K562 (cell line): ENCODE measurements at places on chromosomes 4 and X.

GRCh38 chrX:48028091-48028490, 21.3 kb downstream of the SPACA5 start:
- DNase-seq: no peak

GRCh38 chrX:67290489-67291220, 253.2 kb upstream of the AR start:
- no peak for DNase-seq

- no peak for DNase-seq
These were observed 10.2 kb downstream of the TLR3 start for GRCh38 chr4:186078981-186079638.

GRCh38 chrX:118536204-118536603, 40.6 kb downstream of the DOCK11 start:
- no peak for DNase-seq

DNA sequence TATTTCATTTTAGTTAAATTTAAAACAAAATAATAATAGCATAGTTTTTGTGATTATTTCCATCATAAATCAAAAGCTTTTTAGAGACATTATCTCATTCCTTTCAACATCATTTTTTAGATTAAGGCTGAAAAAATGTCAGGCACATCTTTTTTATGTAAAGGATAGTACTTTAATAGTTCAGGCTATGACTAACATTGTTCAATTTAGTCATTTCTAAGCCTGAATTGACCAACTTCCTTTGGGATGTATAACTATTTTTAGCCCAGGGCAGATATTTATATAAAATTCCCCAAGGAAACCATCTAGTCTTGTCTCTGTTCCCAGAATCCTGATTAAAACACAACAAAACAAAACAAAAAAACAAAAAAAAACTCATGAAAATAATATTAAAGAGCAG, 145.6 kb upstream of the PCDH18 start:
- no peak for DNase-seq

DNA sequence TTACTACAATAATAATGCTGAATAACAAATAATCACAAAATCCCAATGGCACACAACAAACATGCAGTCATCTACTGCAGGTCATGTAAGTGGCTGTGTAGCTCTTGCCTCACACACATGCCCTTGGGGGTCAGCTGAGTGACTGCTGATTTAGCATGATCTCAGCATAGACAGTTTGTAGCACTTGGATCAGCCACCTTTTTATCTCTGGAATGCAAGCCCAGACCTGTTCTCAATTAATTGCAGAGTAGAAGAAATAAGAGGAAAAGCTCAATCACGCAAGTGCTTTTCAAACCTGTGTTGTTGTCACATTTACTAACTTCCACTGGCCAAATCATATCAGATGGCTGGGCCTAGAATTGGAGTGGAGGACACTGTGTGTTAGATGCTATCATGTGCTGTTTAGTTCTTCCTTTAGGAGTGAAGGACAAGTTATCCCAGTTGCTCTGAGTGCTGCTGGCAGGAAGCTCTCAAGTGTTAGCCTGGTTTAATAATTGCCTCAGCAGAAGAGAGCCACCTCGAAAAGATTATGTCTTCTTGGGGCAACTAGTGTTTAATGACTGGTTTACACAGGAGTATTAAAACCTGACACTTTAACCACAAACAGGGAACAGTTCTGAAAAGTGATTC, 128.3 kb upstream of the EPHA5 start:
- no peak for DNase-seq

- DNase-seq: no peak
These were observed 49.6 kb upstream of the SPRY1 start for GRCh38 chr4:123346951-123347350.

- DNase-seq: no peak
These were observed 15.8 kb downstream of the FGF2 start for GRCh38 chr4:122842392-122842791.

GRCh38 chr4:141637565-141637964, 1.2 kb downstream of the IL15 start:
- no peak for DNase-seq

GRCh38 chrX:57104921-57105398, 16.4 kb downstream of the SPIN2B start:
- DNase-seq: no peak

DNA sequence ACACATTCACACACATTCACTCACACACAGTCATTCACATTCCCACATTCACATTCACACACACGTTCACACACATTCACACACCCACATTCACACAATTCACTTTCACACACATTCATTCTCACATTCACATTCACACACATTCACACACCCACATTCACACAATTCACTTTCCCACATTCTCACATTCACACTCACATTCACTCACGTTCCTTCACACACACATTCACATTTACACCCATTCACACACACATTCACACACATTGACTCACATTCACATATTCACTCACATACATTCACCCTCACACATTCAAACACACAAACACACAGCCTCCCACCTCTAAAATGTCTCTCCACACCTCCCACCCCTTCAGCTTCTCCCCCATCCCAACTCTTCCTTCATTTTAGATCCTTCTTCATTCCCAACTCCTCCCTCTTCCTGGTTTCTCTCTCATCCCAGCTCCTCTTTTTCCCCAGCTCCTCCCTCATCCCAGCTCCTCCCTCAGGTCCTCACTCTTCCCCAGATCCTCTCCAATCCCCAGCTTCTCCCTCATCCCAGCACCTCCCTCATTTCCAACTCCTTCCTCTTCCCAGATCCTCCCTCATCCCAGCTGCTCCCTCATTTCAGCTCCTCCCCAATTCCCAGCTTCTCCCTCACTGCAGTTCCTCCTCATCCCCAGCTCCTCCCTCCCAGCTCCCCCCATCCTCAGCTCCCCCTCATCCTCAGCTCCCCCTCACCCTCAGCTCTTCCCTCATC, 111.0 kb downstream of the FAM53A start:
- no peak for DNase-seq

DNA sequence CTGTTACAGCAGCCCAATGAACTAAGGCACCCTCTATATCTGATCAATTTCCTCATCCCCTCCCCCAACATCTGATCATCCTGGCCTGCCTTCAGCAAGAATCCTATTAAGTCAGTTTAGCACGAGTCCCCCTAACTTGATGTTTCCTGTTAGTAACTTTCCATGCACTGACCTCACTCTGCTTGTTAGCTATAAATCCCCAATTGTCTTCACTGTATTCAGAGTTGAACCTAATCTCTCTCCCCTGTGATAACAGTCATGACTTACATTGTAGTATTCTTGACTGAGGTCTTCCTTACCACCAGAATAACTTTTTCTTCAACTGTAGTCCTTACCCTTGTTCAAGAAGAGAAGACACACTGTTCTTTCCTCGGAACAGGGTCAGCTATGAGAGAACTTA, 8.5 kb downstream of the ANXA5 start:
- DNase-seq: no peak

DNA sequence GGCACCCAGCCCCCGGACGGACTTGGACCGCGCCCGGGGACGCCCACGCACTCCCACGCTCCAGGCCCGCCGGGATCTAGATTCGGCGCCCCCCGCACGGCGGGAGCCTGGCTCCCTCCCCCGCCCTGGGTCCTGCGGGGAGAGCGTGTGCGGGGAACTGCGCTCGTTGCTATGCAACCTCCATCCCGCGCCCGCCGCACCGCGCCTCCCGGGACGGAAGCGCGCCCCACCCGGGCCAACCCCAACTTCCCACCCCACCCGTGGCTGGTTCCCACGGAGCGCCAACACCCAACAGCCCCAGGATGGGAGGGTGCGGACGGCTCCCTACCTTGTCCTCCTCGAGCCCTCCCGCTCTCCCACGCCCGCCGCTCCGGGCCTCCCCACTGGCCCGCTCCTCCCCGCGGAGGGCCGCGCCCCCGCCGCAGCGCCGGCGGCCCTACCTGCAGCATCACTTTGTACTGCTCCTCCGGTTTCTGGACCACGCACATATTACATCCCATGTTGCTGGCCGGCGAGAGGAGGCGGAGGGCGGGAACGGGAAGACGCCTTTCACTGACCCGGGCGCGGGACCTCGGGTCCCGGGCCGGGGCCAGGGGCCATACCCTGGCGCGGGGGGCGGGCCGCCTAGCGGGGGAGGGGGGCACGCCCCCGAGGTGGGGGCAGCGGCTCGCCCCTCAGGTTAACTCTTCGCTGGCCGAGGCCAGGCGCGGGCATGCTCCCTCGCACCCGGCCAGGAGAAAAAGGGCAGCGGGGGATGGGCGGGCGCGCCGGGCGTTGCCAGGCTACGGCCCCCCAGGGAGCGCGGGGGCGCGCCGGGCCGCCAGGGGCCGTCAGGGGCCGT, at the start of gene PDZD4:
TSS of gene PDZD4 (minus strand) at position 746 of the 841 bp plus-strand sequence. CDS start at position 500, 246 bp downstream.
- no peak for DNase-seq

- DNase-seq: no peak
These were observed 343 bp downstream of the DACH2 start for GRCh38 chrX:86148594-86148993.

GRCh38 chr4:64353904-64354303, 55.3 kb downstream of the TECRL start:
- no peak for DNase-seq

- no peak for DNase-seq
These were observed 77.6 kb downstream of the PDE5A start for GRCh38 chr4:119550857-119551532.

GRCh38 chrX:18875256-18875878, 108.5 kb downstream of the PHKA2 start:
- DNase-seq: no peak

GRCh38 chr4:8394061-8394519, 46.4 kb downstream of the ACOX3 start:
- no peak for DNase-seq

DNA sequence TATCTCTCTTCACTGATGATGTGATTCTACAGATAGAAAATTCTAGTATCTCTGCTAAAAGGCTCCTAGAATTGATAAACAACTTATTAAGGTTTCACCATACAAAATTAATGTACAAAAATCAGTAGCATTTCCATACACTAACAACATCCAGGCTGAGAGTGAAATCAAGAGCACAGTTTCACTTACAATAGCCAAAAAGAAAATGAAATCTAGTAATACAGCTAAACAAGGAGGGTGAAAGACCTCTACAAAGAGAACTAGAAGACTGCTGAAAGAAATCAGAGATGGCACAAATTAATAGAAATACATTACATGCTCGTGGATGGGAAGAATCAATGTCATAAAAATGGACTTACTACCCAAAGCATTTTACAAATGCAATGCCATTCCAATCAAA, 751.9 kb downstream of the FSTL5 start:
- DNase-seq: no peak

DNA sequence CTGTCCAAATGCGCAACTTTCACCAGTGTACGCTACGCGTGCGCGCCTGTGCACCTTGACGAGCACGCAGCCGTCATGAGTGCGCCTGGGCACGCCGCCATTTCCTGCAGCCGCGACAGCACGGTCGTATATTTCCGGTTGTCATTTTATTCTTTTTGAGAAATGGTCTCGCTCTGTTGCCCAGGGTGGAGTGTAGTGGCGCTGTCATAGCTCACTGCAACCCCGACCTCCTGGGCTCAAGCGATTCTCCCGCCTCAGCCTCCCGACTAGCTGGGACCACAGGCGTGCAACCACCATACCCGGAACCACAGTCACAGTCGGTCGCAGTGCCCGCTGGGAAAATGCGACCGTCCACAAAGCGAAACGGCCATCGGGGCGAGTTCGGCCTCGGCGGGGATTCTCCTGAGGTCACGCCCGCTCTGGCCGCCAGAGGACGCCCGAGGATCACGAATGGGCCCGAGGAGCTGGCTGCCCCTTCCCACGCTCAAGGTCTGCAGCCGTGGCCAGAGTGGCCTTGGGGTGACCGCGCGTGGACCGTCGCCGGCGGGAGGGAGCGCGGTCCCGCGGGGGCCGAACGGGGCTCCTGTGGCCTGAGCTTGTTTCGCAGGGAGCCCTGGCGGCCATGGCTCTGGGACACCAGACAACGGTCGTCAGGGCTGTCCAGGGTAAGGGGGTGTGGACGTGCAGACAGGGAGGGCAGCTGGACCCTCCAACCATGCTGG, 23.7 kb upstream of the PNMA3 start:
- DNase-seq: peak; percentile 75

GRCh38 chr4:2795893-2796848, 3.3 kb downstream of the SH3BP2 start:
- no peak for DNase-seq

GRCh38 chr4:89398146-89398545, 90.5 kb upstream of the GPRIN3 start:
- no peak for DNase-seq

- DNase-seq: no peak
These were observed 69.8 kb downstream of the RBM47 start for GRCh38 chr4:40559585-40560465.

DNA sequence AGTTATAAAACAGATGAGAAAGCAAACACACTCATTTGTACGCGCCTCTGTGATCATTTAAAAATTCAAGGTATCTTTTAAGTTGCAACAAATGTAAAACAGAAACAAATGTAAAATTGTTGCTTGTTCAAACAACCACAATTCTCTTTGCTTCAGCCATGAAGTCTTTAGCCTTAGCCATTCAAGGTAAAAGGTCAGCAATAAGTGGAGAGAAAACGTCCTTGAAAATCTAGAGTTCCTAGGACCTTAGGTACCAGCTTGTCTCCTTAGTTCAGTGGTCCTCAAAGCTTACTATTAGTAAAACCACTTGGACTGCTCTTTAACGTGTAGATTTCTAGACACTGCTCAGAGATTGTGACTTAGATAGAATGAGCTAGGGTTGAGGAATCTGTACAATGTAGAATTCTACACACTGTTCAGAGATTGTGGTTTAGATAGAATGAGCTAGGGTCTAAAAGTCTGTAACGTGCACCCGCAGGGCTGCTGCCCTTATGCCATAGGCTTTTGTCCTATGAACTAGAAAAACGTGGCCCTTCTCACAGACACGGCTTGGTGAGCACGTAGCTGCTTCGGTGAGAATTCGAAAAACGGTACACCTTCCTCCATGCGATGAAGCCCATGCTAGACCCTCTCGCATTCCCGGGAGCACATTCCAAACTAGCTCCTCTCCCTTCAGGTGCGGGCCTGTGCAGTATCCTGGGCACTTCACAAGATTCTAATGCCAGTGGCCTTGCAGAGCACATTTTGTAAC, 1.7 kb downstream of the PLAC8 start:
- DNase-seq: no peak

- peak; percentile 61 for DNase-seq
These were observed 62.5 kb downstream of the KIAA0232 start for GRCh38 chr4:6845027-6845426.

GRCh38 chr4:164485136-164485535, 268.8 kb upstream of the SMIM31 start:
- no peak for DNase-seq

DNA sequence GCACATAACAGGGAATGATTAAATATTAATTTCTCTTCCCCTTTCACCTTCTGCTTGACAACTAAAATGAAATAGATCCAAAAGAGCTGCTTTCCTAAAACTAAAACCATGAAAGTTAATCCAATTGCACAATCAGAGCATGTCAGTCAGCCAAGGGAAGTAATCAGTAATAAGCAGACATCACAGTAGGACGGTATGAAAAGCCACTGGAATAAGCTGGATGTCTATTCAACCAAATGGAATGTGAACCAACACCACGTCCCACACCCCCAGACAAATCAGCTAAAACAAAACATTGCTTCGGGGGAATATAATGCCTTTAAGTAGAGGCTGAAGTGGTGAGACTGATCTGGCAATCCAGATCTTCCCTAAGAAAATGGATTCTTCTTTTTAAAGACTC, 859.4 kb upstream of the FTHL17 start:
- no peak for DNase-seq
